ENCODE measurements at places on chromosomes 3 and 15. TPM values are rescaled to one million over a fixed set of nuclear protein-coding genes. Genes with fewer than 3 reads are reported as not detected.
A peak's percentile ranks its signal among the peaks of the same experiment; 100 is the strongest.

Gene C15orf62
- total RNA-seq = 0.08 TPM

- H3K36me3 ChIP-seq = no peaks in the 10 kb centered on the region
- H3K27me3 ChIP-seq = no peaks in the 10 kb centered on the region
- no peaks in the 10 kb centered on the region for H3K4me1 ChIP-seq
- no peak overlapping the region for H3K27ac ChIP-seq
Observed at GRCh38 chr15:88348579-88349230, 92.2 kb upstream of the NTRK3 start.

- no peaks in the 10 kb centered on the region for H3K27me3 ChIP-seq
- H3K4me1 ChIP-seq = no peaks in the 10 kb centered on the region
- no peak overlapping the region for H3K27ac ChIP-seq
- DNase-seq = no peak
- H3K4me3 ChIP-seq = no peak overlapping the region
Observed at GRCh38 chr3:151330379-151330778, 1.0 kb upstream of the P2RY13 start.

DNA sequence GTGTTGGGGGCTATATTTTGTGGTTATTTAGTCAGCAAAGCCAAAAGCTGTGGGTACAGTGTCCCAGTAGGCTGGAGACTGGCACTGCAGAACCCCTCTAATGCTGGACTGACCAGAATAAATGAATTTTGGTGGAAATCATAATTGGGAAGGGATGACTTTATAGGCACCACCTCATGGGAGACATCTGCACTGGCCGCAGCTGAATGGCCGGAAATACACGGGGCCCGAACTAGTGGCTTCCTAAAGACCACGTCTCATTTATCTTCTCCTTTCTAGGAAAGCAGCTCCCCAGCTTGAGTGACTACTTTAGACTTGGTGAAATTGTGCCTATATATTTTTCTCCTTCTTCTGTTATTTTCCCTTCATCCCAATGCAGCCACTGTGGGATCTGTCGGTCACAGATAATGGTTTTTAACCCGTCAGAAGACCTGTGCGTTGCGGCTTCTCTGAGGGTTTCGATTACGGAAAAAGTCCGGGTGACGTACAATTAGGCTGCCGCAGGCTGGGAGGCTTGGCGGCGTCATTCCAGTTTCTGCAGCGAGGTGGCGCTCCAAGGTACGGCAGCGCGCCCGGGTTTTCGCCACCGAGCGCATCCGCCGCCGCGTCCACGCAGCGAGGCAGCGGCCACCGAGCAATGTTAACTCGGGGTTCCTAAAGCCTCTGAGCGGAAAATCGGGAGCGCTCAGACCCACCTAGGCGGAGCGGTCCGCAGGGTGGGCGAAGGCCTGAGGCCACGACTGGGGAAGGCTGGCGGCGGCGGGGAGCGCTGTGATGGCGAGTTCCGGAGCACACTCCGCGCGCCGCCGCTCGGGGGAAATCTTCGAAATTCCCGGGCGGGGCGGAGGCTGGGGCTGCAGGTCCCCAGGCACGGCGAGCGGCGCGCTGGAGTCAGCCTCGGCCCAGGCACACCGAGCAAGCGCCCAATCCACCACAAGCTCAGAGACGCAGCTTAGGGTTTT, 26.3 kb downstream of the NR2F2 start:
- peak overlapping the region; percentile 67 for H3K4me3 ChIP-seq
- DNase-seq = peak; percentile 87
- peaks cover 44% of the 10 kb centered on the region for H3K4me1 ChIP-seq
- H3K27ac ChIP-seq = no peak overlapping the region

DNA sequence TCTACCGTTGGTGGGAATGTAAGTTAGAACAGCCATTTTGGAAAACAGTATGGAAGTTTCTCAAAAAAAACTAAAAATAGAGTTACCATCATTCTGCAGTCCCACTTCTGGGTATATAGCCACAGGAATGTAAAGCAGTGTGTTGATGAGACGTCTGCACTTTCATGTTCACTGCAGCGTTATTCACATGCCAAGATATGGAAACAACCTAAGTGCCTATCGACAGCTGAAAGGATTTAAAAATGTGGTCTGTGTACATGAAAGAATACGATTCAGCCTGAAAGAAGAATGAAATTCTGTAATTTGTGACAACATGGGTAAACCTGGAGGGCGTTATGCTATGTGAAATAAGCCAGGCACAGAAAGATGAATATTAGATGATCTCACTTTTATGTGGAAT, 157.7 kb downstream of the THSD4 start:
- no peaks in the 10 kb centered on the region for H3K36me3 ChIP-seq
- DNase-seq = no peak
- H3K27me3 ChIP-seq = no peaks in the 10 kb centered on the region
- H3K4me3 ChIP-seq = no peak overlapping the region
- H3K27ac ChIP-seq = no peak overlapping the region
- H3K4me1 ChIP-seq = no peaks in the 10 kb centered on the region

GRCh38 chr3:37795431-37796061, 66.1 kb upstream of the CTDSPL start:
- H3K4me1 ChIP-seq = no peaks in the 10 kb centered on the region
- no peak overlapping the region for H3K27ac ChIP-seq
- no peaks in the 10 kb centered on the region for H3K27me3 ChIP-seq
- DNase-seq = no peak
